GM23248 (cell line): ENCODE measurements at places on chromosomes 7 and 10.

DNA sequence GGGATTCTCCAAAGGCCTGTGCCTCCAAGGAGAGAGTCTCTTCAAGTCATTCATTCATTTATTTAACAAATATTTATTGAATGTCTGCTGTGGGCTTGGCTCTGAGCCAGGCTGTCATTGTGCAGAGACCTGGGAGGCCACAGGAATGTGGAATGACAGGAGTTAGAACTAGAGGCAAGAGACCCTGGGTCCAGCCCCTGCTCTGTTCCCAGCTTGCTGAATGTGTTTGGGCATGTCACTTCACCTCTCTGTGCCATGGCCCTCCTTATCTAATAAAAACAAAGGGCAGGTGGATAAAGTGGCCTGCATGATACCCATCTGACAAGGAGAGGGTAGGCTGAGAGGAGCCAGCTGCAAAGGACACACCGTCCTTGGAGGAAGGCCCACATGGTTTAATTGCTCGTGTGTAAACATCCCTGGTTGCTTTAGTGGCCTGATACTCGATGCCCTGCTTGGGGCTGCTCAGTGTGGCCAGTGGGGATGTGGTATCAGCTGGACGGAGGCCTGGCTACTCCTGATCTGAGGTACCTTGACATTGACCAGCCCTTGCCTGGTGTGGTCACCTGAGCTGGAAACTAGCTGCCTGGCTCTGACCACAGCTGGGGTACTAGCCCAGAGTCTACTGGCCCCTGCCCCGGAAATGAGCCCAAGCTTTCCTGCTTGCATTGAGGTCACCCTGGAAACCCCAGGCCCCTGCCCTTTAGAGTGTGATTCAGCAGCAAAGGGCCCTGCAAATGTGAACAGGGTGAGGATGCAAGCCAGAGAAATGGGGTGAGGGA, 116.2 kb downstream of the CDH23 start:
- no peak for DNase-seq

DNA sequence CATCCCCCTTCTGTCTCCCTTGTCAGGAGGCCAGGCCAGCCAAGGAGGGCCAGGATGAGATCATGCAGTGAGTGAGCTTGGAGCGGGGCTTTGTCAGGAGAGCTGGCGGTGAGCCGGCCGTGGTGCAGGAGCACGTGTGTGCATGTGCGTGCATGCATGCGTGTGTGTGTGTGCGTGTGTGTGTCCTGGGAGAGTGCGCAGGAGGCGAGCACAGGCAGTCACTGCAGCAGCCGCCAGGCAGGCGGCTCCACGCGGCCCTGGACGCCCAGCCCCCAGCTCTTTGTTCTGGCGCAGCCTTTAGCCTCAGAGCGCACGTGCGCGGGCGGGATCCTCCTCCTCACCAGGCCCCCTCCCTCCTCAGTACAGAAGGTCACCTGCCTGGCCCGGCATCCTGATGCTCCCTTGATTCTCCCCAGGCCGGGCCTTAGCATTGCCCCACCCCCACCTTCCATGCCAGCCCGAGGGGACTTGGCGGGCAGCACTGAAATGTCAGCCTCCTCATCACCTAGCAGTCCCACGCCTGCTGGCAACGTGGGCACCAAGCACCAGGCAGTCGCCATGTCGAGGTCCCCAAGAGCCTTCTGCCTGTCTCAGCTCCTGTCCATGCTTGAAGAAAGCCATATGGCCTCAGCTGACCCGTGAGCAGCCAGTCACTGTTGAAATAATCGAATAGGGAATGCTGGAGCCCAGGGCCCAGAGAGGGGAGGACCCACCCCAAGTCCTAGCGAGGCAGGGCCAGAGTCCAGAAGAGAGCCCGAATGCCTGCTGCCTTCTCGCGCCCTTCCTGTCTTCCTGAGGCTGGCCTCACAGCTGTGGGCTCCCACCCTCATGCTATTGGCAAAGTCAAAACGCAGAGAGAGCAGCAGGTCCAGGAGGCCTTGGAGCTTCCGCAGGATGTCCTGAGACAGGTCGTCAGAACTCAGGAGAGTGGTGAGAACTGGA, 125.9 kb upstream of the PPIF start:
- DNase-seq: peak; percentile 91

- peak; percentile 47 for DNase-seq
Measured at GRCh38 chr10:129945941-129946760, 17.9 kb downstream of the EBF3 start.

DNA sequence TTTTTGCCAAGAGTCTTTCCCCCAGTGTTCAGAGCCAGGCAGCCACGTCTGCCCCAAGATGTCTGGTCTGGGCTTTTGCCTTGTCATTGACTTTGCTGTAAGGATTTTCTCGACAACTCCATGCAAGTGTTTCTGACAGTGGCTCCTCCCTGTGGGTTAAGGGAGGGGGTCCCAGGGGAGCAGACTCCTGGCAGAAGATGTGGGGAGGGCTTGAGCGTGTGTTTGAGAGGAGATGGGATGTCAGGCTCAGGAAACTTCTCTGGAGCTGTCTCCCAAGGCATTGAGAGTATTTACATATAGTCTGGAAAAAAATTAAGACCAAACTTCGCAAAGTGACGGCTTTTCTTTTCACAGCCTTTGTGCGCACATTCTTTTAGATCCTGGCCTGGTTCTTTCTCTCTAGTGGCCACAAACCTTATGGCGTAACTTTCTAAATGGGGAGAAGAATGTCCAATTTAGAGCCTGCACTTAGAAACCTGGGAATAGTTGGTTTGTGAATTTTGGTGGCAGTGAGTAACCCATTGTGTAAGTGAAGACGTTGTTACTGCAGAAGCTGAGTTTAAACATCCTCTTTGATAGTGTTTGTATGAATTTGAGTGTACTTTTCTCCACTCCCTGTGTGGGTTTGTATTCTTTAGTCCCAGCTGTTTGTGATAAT, 201.5 kb downstream of the LRMDA start:
- peak; percentile 43 for DNase-seq

GRCh38 chr10:70090951-70091350, 38.3 kb downstream of the MACROH2A2 start:
- no peak for DNase-seq

DNA sequence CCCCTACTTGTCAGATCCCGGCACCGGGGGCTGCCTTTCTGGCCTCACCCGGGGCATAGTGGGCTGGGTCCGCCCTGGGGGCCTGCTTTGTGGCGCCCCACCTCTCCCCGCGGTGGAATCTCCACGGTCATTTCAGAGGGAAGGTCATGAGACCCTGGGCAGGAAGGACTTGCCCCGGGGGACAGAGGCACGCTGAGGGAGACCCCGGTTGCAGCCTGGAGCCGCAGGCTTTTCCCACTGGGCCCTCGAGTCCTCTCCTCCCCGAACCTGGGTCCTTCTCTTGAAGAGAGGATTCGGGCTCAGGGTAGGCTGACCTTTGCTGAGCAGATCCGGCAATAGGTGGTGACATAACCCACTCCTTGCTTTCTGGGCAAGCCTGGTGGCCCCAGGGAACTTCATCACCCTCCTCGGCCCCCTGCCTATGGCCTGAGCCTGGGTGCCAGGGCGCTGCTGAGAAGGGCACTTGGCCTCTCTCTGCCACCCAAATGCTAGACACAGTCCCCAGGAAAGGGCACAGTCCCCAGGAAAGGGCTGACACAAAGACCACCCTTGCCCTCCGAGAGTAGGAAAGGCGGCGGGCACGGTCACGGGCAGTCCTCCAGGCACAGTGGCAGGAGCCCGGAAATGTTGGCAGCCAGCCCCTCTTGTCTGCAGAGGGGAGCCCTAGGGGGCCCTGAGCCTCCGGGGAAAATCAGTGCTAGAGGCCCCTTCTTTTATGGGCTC, 36.2 kb downstream of the FKBP6 start:
- no peak for DNase-seq

GRCh38 chr7:111833466-111833865, 271.2 kb upstream of the IMMP2L start:
- DNase-seq: peak; percentile 42

- peak; percentile 91 for DNase-seq
Measured at GRCh38 chr7:115297656-115298055, 375.8 kb downstream of the MDFIC start.

DNA sequence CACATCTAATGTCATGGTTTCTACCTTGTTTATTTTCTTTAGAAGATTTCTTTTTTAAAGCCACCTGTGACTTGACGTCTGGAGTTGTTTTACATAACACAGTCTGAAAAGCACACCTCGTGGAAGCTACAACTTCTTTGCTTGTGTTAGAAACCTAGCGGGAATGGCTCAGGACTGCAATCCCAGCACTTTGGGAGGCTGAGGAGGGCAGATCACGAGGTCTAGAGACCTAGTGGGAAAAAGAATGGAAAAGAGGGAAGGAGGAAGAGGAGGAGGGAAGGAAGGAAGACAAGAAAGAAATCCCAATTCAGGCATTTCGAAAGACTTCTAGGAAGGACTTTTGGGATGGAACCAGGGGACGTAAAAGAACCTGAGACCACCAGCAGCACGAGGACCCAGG, 146.3 kb upstream of the CELF2 start:
- peak; percentile 8 for DNase-seq

DNA sequence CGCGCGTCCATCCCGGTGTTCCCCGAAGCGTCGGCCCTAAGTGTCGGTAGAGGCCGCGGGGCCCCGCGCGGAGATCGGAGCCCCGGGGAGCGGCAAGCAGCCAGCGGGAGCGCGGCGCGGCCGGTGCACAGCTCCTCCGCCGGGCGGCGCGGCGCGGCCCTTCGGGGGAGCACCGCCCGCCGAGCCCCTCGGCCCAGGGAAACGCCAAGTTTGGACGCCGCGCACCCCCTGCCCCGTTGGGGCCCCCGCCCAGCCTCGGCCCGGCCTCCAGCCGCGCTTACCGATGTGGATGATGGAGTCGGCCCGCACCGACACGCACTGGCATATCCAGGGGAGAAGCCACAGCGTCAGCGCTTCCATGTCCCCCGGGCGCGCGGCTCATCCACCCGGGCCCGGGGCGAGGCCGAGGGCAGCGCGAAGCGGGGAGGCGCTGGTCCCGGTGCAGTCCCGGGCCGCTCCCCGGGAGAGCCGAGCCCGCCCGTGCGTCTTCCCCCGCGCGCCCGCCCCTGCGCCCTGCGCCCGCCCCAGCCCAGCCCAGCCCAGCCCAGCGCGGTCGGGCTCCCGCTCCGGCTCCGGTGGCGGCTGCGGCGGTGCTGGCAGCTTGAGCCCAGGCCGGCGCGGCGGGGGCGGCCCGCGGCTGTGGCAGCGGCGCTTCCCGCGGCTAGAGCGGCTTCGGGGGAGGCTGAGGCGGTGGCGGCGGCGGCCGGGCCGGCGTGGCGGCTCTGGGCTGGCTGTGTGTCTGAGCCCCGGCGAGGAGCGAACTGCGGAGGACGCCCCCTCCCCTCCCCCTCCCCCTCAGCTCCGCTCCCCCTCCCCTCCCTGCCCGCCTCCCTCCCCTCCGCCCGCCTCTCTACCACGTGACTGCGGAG, at the start of gene GRID1:
Gene GRID1 (minus strand): TSS at position 763 of the 869 bp plus-strand sequence.
- DNase-seq: peak; percentile 35

- no peak for DNase-seq
Measured at GRCh38 chr10:50422259-50422658, 170.9 kb upstream of the ASAH2 start.

DNA sequence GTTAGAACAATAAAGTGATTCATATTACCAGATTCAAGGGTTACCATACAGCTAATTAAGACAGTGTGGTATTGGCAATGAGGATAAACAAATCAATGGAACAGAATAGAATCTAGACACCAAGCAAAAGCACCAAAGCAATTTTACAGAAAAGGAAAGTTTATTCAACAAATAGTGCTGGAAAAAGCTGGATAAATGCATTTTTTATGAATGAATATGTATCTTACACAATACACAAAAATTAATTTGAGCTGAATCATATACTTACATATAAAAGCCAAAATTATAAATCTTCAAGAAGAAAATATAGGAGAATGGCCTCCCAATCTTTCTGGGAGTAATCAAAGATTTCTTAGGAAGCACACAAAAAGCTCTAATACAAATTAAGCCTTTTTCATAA, 220.4 kb upstream of the PTN start:
- DNase-seq: peak; percentile 39

DNA sequence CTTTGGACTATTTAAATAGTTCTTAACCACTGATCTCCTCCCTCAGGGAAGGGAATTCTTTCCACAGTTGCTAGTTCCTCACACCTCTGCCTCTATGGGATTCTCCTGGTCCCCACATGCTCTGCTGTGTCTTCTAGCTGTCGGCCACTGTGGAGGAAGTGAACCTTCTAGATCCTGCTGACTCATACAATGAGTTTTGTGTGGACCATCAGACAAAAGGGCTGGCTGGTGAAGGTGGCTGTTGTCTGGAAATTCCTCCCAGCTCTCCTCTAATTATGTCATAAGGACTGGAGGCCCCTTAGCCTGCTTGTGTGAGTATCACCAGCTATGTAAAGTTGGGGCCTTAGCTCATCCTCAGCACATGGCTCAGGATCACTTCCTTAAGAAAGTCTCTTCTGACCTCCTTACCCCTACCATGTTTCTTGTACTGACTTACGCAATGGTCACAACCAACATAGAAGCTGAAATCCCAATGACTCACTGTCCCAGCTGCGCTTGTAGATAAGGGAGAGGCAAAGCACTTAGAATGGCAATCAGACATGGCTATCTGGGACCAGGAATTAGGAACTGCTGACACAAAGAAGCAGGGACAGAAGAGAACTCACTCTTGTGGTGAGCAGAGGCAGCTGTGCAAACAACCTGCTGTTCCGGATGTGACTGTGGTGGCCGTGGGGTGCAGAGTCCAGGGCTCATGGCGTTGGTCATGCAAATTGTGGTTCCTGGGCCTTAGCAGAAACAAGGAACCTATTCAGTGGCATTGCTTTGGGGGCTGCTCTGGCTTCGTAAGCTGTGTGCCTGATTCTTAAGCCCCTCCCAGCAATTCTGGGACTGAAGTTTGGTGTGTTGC, 2.5 kb upstream of the MACC1 start:
- DNase-seq: peak; percentile 71

GRCh38 chr10:71424496-71425194, 27.9 kb downstream of the CDH23 start:
- DNase-seq: no peak

DNA sequence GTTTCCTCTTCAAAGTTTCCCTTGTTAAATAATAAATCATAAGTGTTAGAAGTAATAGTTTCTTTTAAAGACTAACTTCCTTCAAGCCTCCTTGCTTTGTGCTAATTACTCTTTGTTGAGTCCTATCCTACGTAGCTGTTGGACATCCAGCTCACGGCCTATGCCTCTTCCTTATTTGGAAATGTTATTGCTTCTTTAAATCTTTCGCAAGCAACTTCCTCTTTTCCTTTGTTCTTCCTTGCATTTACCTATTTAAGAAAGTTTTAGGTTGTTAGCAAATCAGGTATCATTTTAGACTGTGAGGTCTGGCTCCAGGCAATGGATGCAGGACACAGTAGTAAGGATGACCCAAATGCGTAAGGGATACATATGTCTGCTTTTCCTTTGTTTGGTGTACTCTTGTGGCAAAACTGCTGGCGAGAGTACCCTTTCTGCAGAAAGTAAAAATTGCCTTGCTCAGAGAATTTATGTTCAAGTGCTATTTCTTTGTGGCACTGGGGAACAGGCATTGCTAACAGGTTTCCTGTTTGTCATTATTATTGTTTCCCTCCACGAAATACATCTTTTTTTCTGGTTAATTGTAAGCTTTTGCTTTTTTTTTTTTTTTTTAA, 110.5 kb downstream of the DYNC2I1 start:
- DNase-seq: no peak

GRCh38 chr7:89165421-89165820, 369.9 kb upstream of the TEX47 start:
- no peak for DNase-seq

GRCh38 chr7:121026159-121026558, 37.6 kb downstream of the CPED1 start:
- no peak for DNase-seq
